Esophagus squamous epithelium (tissue), 5 donors: ENCODE measurements at places on chromosomes 3 and 15.

- no peak for DNase-seq
These were observed 192.7 kb upstream of the HES1 start for GRCh38 chr3:193943200-193943599.

- DNase-seq, result no peak
These were observed 52.8 kb downstream of the SHOX2 start for GRCh38 chr3:158053386-158053785.

DNA sequence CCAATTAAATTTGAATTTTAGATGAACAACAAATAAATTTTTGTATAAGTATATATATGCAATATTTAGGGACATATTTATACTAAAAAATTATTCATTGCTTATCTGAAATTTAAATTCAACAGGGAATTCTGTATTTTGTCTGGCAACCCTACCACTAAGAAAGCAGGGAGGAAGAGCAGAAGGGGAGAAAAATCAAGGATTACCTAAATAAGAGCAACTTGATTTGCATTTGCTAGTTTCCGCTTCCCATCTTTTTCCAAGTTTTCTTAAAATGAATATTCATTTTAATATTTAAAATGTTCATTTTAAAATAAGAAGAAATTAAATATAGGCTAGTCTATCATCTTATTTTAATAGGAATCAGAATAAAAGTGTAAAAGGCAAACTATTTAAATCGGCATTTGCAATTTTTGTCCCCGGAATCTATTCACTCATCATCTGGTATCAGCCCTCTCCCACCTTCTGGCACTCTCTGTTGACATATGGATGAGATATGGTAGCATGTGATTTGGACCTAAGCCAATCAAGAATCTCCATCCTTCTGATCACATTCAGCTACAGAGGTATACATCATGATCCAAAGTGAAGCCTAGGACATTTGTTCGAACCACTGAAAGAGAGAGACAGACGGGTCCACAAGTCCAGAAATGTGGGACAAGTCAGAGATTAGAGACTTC, 82.6 kb downstream of the TRANK1 start:
- no peak for DNase-seq

DNA sequence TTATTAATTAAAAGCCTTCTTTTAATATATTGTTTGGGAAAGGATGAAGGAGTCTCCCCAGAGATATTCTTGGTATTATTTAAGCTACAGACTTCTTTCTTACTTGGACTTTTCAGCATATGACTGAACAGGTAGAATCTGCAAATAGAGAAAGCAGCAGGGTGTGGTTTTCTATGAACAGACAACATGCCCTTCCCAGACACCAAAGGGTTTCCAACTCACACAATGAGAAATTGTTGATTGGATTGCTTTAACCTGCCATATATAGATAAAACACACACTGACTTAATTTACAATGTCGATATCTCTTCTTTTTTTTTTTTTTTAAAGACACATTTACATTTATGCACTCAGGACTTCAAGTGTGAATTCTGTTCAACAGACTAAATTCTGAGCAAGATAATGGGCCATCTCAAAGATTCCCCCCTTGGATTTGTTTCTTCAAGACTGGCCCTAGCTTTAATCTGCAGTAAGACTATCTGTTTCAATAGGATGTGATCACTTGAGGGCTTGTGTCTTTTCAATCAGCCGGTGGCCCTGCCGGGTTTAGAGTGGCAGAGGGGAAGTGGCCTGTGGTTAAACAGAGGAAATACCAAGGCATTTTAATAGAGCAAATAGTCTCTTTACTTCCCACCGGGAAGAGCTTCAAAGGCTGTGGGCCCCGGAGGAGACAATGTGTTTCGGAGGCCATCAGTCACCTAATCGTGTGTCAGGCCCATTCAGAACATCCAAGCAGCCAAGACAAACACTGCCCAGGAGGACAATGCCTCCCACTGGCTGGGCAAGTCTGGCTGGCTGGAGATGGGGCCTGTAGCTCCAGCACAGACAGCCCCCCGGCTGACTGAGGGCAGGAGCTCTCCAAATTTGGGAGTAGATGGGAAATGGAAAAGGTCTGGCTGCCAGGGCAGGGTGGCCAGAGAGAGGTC, 6.1 kb downstream of the IL17RD start:
- DNase-seq, result no peak

DNA sequence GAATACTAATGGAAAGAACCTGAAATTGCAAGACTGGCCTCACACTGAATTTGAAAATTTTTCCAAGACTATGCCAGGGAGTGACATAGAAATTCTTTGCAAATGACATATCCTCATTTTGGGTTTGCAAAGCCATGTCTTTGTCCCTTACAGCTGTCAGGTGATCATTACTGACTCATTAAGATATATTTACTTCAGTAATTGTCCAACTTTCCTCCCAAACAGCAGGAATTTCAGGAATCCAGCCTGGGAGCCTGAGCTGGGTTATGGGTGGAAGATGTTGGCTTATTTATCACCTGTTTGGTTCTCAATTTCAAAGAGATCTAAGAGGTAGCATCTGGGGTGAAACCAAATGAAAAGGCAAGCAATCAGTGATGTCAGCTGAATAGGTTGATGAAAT, 111.6 kb upstream of the ACP3 start:
- DNase-seq, result no peak

- no peak for DNase-seq
These were observed 45.7 kb downstream of the C2CD4B start for GRCh38 chr15:62119227-62119864.

DNA sequence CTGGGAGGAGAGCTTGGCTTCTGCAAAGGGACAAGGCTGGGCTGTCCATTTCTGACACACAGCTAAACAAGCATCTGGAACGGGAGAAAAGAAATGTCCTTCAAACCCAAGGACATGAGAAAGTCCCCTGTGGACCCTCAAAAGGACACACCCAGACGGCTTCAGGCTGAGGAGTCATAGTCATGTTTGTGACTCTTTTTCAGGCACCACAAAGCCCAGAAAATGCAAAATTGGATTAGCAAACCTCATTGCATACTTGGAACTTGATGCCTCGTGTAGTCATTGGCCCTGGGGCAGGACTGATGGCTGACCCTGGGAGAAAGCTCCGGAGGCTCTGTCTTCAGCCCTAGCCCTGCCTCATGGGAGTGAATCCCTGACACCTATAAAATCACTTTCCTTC, 21.5 kb downstream of the FAM174B start:
- DNase-seq, result no peak

DNA sequence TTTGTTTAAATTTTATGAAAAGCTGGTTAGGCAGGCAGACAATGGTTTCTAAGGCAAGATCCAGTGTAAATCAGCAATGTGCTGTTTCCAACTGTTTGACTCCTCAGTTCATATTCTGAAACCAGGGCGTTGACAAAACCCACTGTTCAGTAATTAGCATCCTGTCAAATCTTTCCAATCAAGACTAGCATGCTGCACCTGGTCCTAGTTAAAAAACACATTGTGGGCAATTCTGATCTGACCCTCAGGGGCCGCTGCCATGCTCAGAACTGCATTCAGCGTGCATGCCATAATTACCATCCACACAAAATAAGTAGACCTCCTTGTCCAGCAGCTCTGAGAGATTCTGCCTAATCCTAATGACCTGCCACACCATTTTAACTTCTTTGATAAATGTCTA, 20.9 kb upstream of the RBP1 start:
- DNase-seq, result no peak

GRCh38 chr3:468172-468571, 271.6 kb downstream of the CHL1 start:
- no peak for DNase-seq

DNA sequence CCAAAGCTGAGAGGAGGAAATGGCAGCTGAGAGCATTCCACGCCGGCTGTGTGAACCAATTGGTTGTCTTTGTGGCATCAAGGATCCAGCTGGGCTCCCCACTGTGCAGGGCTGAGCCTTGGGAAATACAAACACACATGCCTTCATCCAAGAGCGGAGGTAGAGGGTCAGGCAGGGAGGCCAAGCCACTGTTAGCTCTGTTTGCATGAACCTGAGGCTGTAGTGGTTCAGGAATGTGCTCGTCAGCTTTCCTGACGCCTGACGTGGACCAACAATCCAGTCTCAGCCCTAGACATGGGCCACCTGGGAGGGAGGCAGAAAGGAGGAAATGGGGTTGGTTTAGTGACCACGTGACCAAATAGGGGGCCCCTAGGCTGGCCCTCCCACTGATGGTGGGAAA, 276.9 kb downstream of the TLE3 start:
- DNase-seq, result no peak

DNA sequence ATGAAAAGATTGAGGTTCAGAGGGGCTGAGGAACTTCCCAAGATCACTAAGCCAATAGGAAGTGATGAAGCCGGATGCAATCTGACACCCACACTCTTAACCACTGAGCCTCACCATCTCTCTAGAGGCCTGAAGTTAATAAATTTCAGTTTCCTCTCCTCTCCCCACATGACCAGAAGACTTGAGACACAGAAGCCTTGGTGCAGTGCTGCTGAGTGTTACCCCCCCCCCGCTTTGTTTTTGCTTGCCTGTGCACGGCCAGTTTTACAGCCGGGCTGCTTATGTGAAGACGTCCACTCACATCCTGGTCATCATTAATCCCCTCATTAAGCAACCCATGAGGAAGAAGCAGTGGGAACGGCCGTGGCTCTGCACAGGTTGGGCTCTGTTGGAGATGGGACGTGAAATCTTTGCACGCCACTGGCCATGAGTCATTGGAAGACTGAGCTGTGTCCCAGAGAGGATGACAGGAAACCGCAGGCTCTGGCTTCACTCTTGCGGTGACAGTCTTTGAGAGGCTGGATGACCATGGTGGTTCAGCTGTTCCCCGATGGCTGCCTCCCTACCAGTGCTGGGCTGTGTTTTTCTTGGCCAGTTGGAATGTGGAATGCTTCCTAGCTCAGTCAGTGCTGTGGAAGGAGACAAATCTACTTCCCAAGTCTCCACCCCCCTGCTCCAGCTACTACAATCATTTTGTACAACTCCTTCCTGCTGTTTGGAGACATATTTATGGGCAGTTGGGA, 232.6 kb upstream of the LRTM1 start:
- DNase-seq, result no peak

- no peak for DNase-seq
These were observed 30.8 kb downstream of the SIN3A start for GRCh38 chr15:75420698-75421097.

DNA sequence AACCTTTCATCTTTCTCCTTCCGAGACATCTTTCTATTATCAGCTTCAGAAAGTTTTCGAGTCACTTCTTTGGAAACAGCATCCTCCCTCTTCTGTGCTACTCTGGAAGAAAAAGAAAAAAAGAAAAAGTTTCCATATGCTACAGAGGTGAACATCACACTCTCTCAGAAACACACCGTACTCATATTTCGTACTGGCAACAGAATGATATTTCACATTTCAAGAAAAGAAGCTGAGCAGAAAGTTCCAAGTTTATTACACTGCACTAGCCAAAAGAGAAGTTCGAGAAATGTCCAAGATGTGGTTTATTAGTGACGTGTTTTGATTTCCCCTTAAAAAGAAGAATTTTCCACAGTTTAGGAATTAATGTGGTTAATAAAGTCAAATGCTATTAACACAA, 6.0 kb downstream of the SSR3 start:
- DNase-seq, result no peak

DNA sequence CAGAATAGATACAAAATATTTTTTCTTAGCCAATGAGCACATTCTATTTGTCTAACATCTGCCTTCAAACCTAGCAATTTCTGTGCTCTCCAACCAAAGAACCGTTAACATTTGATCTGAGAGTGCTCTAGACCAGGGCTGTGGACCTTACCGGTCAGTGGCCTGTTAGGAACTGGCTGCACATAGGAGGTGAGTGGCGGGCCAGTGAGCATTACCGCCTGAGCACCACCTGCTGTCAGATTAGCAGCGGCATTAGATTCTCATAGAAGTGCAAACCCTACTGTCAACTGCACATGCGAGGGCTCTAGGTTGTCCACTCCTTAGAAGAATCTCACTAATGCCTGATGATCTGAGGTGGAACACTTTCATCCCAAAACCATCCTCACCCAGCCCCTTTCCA, 131.7 kb downstream of the CADM2 start:
- DNase-seq, result no peak

GRCh38 chr15:34628577-34629152, 45.2 kb upstream of the GOLGA8B start:
- DNase-seq, result no peak

- DNase-seq, result no peak
These were observed 82.9 kb downstream of the RAP2B start for GRCh38 chr3:153244961-153245360.

DNA sequence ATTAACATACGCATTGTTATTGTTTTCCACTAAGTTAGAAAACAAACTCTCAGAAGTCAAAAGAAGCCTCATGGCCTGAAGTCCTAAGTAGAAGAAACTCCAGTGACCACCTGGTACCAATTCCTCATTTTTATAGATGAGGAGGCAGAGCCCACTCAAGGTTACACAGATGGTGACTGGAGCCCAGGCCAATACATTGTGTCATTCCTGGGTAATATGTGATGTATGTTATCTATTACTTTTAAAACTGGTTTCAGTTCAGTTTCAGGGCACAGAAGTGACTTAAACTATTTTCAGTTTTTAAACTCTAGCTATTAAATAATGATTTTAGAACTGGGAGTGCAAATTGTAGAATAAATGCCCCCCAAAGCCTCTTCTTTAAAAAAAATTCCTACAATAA, 66.7 kb upstream of the STXBP5L start:
- no peak for DNase-seq

GRCh38 chr3:72398781-72399180, 449.5 kb downstream of the SHQ1 start:
- no peak for DNase-seq

- no peak for DNase-seq
These were observed 323.7 kb downstream of the ZNF621 start for GRCh38 chr3:40848421-40848820.

GRCh38 chr3:100603469-100603868, 5.9 kb upstream of the ADGRG7 start:
- no peak for DNase-seq

DNA sequence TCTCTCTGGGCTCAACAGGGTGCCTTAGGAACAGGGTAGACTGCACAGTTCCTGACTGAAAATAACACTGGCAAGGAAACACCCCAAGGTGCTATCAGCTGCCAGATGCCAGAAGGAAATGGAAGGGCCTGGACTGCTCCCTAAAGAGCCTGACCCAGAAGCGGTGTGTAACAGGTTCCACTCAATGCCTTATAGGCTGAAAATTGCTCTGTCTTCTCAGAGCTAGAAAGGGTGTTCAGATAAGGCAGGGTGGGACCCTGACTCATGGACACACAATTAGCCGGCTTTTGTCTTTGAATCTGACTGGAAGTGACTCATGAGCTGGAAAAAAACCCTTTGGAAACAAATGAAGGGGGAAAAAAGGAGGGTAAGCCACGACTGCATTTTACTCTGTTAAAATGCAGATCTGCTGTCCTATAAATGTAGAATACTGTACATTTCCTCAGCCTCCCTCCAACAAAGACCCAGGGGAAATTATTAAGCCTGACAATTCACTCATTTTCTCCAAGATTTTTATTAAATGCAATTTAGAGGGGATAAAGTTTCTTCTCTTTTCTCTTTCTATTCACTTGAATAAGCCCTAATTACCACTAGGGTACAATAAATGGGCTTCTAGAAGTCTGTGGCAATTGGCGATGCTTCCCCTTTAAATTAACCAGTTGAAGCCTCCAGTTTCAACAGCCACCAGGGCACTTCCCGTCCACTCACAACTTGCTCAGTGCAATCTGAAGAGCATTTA, 160.2 kb upstream of the TBL1XR1 start:
- DNase-seq, result no peak
